ENCODE measurements at places on chromosomes 11 and 22.

DNA sequence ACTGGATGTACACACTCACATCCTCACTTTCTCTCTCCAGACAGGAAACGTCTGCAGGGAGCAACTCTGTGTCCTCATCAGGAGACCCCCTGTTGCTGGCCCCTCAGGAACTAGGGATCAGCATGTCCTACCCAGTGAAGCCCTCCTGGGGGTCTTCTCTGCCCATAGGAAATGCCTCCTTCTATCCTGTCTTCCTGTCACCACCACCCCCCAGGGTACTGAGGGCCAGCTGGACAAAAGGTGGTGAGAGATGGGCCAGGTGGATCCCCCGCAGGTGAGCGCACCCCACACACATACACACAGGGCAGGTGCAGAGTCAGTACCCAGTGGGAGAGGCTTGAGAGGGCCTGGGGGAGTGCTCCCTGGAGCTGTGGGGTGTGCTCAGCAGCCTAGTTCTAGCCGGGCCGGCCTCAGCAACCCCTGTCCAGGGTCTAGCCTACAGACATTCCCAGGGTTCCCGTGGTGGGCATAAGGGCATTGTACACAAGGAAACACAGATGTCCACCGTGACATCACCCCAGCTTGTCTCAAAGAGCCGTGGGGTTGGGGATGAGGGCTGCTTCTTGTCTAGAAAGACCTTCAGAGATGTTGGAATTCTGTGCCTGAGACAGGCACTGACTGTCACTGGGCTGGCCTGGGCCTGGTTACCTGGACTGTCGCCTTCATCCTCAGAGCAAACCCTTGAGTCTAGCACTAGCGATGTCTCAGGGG lies 9.2 kb downstream of the GP1BB start:
- no peak for DNase-seq

- DNase-seq, result no peak
Measured at GRCh38 chr22:20951151-20951931, 15.7 kb upstream of the AIFM3 start.

- no peak for DNase-seq
Measured at GRCh38 chr11:96112192-96113128, 188.6 kb upstream of the MTMR2 start.

- no peak for DNase-seq
Measured at GRCh38 chr11:6175440-6175839, 5.3 kb upstream of the OR52B2 start.

DNA sequence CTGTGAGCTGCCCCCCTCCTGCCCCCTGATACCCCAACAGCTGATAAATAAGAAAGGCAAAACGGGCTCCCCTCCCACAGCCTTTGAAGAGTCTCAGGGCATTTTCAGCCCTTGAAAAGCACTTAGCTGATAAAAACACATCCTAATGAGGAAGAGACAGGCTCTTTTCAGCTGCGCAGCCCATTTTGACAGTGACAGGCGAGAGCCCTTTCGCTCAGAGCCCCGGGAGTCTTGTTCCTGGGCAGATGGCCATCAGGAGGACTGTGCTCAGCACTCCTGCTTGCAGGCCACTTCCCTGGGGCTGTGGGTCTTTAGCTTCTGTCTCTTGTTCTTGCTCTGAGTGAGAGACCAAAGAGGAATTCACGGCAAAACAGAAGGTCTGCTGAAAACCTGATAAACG lies 757.2 kb downstream of the BRD1 start:
- no peak for DNase-seq

GRCh38 chr11:28338371-28338770 lies 230.2 kb downstream of the METTL15 start:
- no peak for DNase-seq

Data from left hindlimb (tissue), 1 donor.